ENCODE measurements at places on chromosomes 12 and 14.

DNA sequence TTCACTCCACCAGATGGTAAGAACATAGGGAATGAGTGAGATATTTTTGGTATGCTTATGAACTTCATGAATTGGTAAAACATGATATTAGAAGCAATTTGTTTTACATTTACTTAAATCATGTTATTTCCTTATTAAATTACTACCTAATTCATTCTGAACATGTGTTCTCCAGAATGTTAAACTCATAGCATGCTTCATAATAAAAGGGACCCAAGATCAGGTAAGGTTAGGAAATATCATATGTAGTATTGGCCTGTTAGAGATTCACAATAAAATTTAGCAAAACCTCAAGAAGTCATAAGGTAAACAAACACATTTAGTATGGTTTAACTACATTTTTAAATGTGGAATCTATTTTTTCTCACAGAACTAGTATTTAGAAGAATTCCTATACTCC lies 28.2 kb downstream of the PTPRQ start:
- DNase-seq, result no peak

DNA sequence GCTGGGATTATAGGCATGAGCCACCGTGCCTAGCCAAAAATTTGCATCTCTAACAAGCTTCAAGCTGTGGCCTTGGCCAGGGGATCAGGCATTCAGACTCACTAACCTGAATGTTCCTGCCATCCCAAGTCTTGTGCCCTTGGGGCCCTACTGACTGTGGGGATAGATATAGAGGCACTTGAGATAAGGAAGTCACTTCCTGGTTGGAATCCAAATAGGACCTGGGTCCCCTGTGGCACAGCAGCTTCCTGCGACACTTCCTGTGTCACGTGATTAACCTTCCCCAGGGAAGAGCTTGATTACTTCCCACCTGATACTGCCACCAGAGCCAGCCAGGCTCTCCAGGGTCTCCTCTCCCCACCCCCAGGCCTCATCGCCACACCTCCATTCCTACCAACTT lies 128.2 kb downstream of the BCL11B start:
- DNase-seq, result no peak

GRCh38 chr14:22428700-22429291 lies 160.2 kb downstream of the DAD1 start:
- no peak for DNase-seq

- DNase-seq, result no peak
Observed at GRCh38 chr12:91818227-91819131, 327.2 kb downstream of the BTG1 start.

DNA sequence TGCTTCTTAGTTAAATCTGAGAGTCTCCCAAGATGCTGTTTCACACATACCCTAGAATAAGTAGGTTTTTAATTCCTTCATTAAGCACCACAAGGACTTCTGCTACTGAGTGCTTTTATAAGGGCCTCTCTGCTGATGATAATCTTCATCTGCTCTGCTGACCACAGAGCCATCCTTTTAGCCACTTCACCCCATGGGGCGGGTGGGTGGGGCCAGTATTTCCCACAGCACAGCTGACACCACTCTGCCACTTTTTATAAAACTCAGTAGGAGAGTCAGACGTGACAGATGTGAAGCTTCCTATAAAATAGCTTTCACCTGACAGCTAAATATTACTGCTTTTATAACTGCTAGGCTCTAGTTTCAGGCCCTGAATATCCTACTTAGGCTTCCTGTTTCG lies 20.3 kb downstream of the FCF1 start:
- no peak for DNase-seq

DNA sequence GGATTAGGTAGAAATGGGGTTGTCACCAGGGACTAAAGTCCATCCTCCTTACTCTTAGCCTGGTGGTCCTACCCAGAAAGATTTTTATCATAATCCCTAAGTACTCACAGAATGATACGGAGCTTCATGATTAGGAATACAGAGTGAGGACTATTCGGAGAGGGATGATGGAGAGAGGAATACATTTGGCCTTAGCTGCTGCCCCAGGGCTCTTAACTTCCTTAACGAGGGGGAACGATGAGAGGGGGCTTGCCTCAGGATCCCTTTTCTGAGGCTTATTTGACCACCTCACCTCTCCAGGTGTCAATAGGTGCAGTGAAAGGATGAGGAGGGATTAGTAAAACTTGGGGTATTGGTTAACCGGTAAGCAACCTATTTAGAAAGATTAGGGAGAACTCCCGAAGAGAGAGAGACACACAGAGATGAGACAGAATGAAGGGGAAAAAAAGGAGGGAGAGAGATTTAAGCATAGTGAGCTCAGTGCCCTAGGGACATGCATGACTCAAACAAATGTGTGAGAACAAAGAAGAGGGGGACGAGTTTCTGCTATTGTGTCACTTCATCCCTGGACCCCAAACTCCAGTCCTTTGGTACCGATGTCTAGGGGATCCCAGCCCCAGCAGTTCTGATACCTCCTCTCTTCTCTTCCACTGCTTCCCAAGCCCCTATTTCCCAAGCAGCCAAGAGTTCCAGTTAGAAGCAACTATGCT lies 1.1 kb downstream of the NFE2 start:
- DNase-seq, result no peak

- no peak for DNase-seq
Observed at GRCh38 chr14:77457115-77457521, 283 bp downstream of the VIPAS39 start.

- DNase-seq, result no peak
Observed at GRCh38 chr12:1403417-1403816, 191.0 kb downstream of the FBXL14 start.

GRCh38 chr12:79688376-79689060 lies 2.2 kb downstream of the PAWR start:
- DNase-seq, result no peak

DNA sequence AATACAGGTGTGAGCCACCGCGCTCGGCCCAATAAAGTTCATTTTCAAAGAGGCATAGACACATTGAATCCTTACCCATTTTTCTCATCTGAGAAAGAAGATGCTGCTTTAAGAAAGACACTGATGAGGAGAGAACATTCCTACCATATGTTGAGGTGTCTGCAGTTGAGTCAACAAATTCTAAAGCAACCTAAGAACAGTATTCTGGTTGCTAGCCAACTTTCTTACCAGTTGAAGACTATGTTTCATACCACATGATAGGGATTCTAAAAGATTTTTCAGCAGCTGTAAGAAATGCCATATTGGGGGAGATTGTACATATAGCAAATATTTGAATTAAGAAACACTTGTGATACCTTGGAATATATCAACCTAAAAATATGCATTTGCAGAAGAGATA lies 160.1 kb downstream of the SRGAP1 start:
- DNase-seq, result no peak

DNA sequence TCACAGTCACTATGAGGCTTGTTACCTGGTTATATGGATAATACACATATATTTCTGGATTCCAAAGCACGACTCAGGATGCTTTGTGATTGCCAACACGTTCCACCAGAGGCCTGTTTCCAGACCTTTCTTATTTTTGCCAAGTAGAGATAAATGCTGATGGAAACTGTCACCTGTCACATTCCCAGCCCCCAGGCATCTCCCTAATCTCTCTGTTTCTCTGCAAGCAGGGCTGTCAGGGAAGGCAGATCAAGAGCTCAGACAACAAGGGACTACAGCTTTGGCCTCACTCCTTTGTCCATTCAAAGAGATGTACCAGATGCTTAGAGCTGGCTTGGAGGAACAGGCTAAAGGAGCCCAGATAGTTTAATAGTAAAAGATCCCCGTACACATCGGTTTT lies 21.8 kb upstream of the DDHD1 start:
- DNase-seq, result no peak

DNA sequence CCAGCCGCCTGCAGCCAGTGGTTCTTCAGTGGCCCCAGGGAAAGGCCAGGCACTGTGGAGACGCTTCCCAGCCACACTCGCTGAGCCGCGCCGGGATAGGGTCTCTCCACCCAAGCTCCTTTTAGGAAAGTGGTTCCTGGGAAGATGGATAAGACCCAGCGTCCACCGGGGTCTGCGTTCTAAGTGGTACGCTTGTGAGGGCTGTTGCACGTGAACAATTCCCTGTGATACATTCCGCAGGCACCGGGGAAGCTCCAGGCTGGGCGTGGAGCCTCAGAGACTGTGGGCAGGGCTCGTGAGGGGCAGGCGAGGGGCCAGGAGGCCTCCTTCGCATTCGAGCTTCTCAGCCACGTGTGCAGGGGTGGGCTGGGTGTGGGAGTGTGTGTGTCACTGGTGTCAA lies 48.4 kb downstream of the GALNT9 start:
- DNase-seq, result no peak

GRCh38 chr14:45222485-45223262 lies 30.3 kb downstream of the MIS18BP1 start:
- no peak for DNase-seq

DNA sequence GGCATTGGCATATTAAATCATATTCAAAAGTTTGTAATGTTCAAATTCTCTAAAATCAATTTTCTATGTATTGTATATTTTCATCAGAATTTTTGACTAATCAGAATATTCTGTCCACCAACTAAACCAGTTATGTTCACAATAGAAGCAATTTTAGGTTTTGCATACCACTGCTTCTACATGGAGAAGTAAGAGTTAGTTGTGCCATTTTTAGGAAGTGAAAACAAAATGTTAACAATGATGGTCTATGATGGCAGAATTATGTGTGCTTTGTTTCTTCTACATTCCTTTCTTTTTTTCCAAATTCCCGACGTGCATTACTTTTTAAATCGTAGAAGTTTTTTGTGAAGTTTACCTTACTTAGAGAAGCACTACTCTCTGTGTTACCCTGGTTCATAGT lies 29.5 kb downstream of the ABHD12B start:
- DNase-seq, result no peak
